ENCODE measurements at places on chromosomes 1 and 21. TPM values are rescaled to one million over a fixed set of nuclear protein-coding genes. Genes with fewer than 3 reads are reported as not detected.
A peak's percentile ranks its signal among the peaks of the same experiment; 100 is the strongest.

- DNase-seq = peak; percentile 93
- H3K27ac ChIP-seq = peak overlapping the region; percentile 85
- H3K4me1 ChIP-seq = peaks cover 63% of the 10 kb centered on the region
- peaks cover 10% of the 10 kb centered on the region for H3K36me3 ChIP-seq
- H3K27me3 ChIP-seq = no peaks in the 10 kb centered on the region
- H3K4me3 ChIP-seq = no peak overlapping the region
Observed at GRCh38 chr1:151989211-151989862, 4.3 kb downstream of the S100A10 start.

DNA sequence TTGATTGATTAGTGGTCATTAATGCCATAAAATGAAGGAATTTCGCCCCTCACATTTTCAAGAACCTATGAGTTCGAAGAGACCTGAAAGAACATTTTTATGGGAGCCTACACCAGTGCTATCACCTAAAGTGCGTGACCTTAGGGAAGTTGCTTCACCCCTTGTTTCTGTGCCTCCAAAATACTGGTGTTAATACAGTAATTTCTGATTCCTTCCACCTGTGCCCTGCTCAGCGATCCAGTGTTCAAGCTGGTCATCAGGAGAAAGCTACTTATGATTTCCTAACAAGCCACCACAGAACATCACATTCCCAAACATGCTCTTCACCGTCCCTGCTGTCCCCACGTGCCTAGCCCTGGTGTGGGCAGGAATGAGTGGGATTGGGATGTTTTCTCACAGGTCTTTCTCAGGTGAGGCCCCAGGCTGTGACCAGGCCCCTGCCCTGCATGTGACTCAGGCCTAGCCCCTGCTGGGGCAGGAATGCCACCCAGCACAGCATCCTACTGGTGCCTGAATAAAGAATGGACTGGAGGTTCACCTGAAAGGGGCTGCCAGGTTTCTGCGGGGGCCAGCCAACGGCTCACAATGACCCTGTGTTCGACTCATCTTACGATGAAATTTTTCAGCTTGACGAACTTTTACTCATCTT lies 60.3 kb downstream of the CD247 start:
- H3K4me3 ChIP-seq = no peak overlapping the region
- H3K27me3 ChIP-seq = no peaks in the 10 kb centered on the region
- no peaks in the 10 kb centered on the region for H3K36me3 ChIP-seq
- no peak overlapping the region for H3K27ac ChIP-seq
- peaks cover 5% of the 10 kb centered on the region for H3K4me1 ChIP-seq

GRCh38 chr1:242524571-242525359 lies at the start of gene PLD5:
Gene PLD5 (minus strand): TSS chr1:242524697.
- H3K27ac ChIP-seq = no peak within 1 kb of the TSS
- no peaks in the 10 kb centered on the region for H3K36me3 ChIP-seq
- peaks cover 21% of the 10 kb centered on the region for H3K4me1 ChIP-seq
- no peak for DNase-seq

Gene HFM1
- total RNA-seq = 0.77 TPM

DNA sequence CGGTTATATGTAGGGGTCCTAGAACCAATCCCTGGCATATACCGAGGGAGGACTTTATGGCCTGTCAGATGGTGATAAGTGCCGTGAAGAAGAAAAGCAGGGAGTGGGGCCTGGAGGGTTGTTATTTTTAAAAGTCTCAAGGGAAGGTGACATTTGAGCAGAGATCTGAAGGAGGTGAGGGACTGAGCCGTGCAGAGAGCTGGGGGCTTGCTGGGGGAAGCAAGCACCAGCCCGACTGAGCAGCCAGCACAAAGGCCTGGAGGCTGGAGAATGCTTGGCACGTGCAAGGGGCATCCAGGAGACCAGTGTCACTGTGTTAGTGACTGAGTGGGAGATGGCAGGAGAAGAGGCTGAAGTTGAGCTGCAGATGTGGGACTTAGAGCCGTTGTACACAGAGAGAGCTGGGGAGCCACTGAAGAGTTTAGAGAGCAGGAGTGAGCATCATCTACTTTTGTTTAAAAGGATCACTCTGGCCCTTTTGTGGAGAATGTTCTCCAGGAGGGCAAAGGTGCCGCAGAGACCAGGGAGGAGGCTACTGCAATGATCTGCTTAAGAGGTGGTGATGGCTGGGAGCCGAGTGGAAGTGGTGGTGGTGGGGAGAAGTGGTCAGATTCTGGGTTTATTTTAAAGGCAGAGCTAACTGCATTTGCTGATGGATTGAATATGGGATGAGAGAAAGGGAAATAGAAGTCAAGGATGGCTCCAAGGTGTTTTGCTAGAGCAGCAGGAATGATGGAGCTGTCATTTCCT lies 31.2 kb downstream of the PTPRU start:
- H3K27me3 ChIP-seq = no peaks in the 10 kb centered on the region
- H3K27ac ChIP-seq = no peak overlapping the region
- peaks cover 14% of the 10 kb centered on the region for H3K4me1 ChIP-seq
- H3K4me3 ChIP-seq = no peak overlapping the region
- no peak for DNase-seq

GRCh38 chr1:172704420-172705210 lies 45.7 kb downstream of the FASLG start:
- no peak overlapping the region for H3K27ac ChIP-seq
- DNase-seq = no peak
- no peaks in the 10 kb centered on the region for H3K27me3 ChIP-seq
- H3K4me3 ChIP-seq = no peak overlapping the region
- H3K4me1 ChIP-seq = no peaks in the 10 kb centered on the region
- H3K36me3 ChIP-seq = no peaks in the 10 kb centered on the region

- no peaks in the 10 kb centered on the region for H3K36me3 ChIP-seq
- no peak for DNase-seq
- H3K27ac ChIP-seq = peak overlapping the region; percentile 69
- peaks cover 26% of the 10 kb centered on the region for H3K4me1 ChIP-seq
- no peak overlapping the region for H3K4me3 ChIP-seq
- no peaks in the 10 kb centered on the region for H3K27me3 ChIP-seq
Observed at GRCh38 chr21:36126621-36127110, 8.2 kb upstream of the CBR3 start.

GRCh38 chr1:153430561-153430960 lies 14.2 kb downstream of the S100A7A start:
- H3K36me3 ChIP-seq = no peaks in the 10 kb centered on the region
- H3K27ac ChIP-seq = no peak overlapping the region
- no peaks in the 10 kb centered on the region for H3K27me3 ChIP-seq
- no peak overlapping the region for H3K4me3 ChIP-seq
- DNase-seq = no peak

- H3K36me3 ChIP-seq = no peaks in the 10 kb centered on the region
- DNase-seq = no peak
- no peaks in the 10 kb centered on the region for H3K4me1 ChIP-seq
- H3K4me3 ChIP-seq = no peak overlapping the region
Observed at GRCh38 chr1:82979593-82980236, 1019.2 kb downstream of the TTLL7 start.

Gene G0S2
- total RNA-seq = 41.2 TPM

Gene ERI3
- 41.8 TPM for total RNA-seq

DNA sequence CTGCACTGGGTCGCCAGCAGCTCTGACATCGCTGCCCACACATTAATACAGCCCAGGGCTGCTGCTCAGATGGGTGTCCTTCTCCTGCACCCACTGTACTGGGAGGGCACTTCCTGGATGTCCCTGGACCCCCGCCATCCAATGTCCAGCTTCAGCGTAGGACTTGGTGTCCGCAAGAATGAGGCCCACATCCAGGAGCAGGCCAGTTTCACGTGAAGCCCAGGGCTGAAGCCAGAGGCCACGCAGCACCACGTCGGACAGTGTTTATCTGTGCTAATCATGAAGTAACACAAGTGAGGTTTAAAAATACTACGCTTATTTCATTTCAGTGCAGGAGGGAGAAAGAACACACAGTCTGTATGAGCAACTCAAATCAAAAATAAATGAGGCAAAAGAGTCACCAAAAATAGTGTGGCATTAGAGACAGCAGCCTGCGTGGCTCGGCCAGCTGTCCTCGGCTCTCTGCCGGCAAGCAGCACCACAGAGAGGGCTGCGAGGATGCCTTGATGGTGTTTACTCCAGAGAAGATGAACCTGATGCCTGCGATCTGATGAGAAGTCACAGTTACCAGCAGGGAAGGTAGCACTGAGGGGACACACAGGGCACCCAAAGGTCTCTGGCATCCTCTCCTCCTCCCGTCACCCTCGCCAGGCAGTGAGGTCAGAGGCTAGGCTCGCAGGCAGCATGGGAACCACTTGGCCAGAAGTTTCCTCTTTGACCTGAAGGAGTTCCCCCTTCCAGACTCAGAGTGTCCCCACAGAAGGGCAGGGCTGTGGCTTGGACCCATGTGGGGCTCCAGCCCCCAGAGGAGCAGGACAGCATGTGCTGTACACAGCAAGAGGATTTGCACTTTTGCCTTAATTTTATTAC lies 22.1 kb upstream of the NPHP4 start:
- H3K4me1 ChIP-seq = no peaks in the 10 kb centered on the region
- H3K27me3 ChIP-seq = no peaks in the 10 kb centered on the region
- no peak overlapping the region for H3K27ac ChIP-seq
- DNase-seq = no peak
- H3K4me3 ChIP-seq = no peak overlapping the region

Gene TOE1
- 5.4 TPM for total RNA-seq

Gene RPS6KA1
- total RNA-seq = 118 TPM

All from upper lobe of left lung (tissue), 6 donors.